ENCODE measurements at places on chromosomes 5 and 9.

- no peak for DNase-seq
These were observed 286.3 kb downstream of the NNT start for GRCh38 chr5:43889233-43889632.

DNA sequence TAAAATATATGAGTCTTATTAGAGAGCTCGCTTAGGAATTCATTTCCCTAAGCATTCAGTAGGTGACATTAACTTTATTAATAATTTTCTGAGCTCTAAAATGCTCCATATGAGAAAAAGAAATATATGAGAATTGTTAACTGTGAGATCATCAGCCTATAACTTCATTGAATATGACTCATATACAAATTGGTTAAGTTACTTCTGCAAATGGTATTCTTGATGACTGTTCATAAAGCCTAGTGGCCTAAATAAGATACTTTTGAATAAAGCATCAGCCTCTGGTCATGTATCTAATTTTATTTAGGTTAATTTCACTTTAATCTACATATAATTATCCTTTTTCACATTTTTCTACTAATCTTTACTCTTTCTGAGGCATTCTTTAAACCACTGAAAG lies 710.2 kb upstream of the ACO1 start:
- no peak for DNase-seq

DNA sequence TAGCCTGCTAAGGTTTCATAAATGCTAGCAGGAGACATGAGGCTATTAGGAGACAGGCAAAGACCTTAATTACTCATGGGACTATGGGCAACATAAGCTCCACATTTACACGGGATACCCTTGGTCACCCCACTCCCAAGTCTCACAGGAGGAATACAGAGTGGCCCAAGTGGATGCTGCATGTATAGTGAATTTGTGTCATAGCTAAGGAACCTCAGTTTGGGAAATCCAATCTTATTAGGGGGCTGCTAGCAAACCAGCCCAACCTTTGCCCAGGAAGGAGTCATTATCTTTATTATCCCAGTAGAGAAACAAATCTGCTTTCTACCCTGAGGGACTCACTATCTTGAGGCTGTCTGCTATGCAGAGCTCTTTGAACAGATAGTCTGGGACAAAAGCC lies 405.9 kb downstream of the KIAA0825 start:
- no peak for DNase-seq

GRCh38 chr5:145591578-145591977 lies 243.6 kb downstream of the PRELID2 start:
- no peak for DNase-seq

- no peak for DNase-seq
These were observed 11.3 kb downstream of the C9 start for GRCh38 chr5:39352951-39353350.

- DNase-seq = no peak
These were observed 263.4 kb downstream of the GRIA1 start for GRCh38 chr5:153753645-153754432.

GRCh38 chr5:115452536-115453235 lies 91.9 kb downstream of the FEM1C start:
- DNase-seq = no peak

DNA sequence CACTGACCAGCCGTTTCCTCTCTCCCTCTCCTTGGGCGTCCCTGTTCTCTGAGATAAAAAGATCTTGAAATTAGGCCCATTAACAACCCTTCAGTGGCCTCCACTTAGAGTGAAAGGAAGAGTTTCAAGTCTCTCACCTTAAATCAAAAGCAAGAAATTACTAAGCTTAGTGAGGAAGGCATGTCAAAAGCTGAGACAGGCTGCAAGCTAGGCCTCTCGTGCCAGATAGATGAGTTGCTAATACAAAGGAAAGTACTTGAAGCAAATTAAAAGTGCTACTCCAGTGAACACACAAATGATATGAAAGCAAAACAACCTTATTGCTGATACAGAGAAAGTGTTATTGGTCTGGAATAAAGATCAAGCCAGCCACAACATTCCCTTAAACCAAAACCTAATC lies 331.3 kb upstream of the SEMA6A start:
- DNase-seq = no peak

DNA sequence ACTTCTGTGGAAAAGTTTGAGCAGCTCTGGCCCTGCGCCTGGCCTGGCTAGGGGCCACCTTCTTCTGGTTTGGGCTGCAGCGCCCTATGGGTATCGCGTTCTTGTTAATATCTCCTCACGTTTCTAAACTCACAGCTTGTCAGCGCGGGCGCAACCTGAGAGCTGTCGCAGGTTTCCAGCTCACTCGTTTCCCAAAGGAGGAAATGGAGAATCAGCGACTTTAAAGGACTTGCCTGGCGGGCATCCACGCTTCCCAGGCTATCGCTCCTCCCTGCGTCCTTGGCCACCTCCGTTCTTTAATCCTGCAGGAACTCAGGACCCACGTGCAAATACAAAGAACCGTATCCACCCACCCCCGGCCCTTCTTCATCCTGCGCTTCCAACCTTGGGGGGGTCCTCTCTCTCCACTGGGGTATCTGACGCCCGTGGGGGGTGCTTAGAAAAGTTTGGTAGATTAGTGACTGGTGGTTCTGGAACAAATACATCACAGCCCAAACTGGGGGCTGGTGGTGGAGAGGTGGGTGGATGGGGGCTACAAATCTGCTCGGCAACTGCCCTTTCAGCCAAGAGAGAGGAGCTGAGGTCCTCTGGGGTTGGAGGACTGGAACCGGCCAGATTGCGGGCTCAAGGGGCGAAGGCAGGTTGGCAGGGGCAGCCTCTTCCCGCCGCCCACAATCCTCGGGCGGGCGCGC lies 578 bp upstream of the PSAT1 start:
- peak; percentile 51 for DNase-seq

- DNase-seq = peak; percentile 14
These were observed 171.6 kb downstream of the PAX5 start for GRCh38 chr9:36862206-36863145.

- no peak for DNase-seq
These were observed 5.1 kb downstream of the NRARP start for GRCh38 chr9:137296670-137297664.

DNA sequence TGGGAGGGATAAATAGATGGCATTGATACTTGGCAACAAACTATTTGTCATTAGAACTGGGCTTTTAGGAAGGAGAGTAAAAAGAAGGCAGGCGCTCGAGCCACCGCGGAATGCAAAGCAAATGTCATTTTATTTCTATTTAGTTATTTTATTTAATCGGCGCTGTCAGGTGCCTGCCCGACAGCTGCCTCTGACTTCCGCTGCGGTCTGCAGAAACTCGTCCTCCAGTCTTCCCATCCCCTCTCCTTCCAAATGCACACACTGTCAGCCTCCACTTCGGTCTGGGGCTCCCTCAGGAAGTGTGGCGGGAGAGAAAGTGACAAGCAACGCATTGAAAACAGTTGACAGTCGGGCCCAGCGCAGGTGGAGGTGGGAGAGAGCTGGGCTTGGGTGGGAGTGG lies 29.3 kb downstream of the ASS1 start:
- DNase-seq = no peak

DNA sequence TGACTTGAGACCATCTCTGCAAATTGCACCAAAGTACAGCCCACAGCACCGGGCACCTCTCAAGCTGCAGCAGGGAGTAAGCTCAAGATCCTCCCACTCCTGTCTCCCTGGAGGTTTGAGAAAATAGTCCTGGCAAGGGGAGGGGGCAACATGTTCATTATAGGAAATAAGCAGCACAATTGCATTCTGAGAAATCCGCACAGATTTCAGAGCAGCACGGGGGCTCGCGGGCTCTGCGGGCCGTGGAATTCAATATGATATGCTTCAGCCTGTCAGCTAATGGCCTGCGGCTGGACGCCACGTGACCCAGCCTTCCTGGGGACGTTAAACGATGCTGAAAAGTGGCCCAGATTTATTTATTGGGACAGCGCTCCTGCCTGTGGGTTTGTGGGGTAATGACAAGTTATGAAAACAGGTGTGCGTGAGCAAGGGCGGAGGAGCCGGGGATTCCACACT lies 156.4 kb downstream of the DAB2IP start:
- DNase-seq = no peak

All from erythroblast (primary cell).